ENCODE measurements at places on chromosomes 12 and 14. TPM values are rescaled to one million over a fixed set of nuclear protein-coding genes. Genes with fewer than 3 reads are reported as not detected.

OSBPL8 gene
- total RNA-seq = 148 TPM

AQP6 gene
- not detected for total RNA-seq

NUP37 gene
- total RNA-seq = 28.3 TPM

RTN1 gene
- total RNA-seq = 0.43 TPM

NTN4 gene
- 51.9 TPM for total RNA-seq

OAS2 gene
- 5.6 TPM for total RNA-seq

TAMALIN gene
- total RNA-seq = 2.2 TPM

SMOC1 gene
- total RNA-seq = not detected

TBC1D30 gene
- total RNA-seq = under 0.01 TPM
